Activated CD4-positive, alpha-beta T cell treated with anti-CD3 and anti-CD28 coated beads, Interleukin-2, amount 50 U/mL, for 16 hours (primary cell): ENCODE measurements at places on chromosomes 12 and 14.

DNA sequence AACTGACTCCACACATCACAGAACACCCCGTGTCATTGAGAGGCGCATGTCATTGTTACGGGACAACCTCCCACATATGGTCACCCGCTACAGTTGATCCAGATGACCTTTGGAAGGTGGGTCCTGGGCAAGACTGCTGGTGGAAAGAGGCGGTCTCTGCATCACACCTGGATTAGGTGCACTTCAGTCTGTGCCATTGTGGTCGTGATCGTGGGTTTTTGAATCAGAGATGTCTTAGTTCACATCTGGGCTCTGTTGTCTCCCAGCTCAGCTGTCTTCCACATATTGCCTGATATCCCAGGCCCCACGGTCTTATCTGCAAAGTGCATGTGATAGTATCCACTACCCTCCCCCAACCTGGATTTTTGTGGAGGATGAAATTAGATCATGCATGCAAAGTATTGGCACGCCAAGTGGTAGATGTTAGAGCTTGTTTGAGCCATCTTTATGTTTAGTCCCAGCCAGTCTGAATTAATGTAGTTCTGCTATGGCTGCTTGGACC, 208.7 kb upstream of the FOXN3 start:
- DNase-seq = no peak

DNA sequence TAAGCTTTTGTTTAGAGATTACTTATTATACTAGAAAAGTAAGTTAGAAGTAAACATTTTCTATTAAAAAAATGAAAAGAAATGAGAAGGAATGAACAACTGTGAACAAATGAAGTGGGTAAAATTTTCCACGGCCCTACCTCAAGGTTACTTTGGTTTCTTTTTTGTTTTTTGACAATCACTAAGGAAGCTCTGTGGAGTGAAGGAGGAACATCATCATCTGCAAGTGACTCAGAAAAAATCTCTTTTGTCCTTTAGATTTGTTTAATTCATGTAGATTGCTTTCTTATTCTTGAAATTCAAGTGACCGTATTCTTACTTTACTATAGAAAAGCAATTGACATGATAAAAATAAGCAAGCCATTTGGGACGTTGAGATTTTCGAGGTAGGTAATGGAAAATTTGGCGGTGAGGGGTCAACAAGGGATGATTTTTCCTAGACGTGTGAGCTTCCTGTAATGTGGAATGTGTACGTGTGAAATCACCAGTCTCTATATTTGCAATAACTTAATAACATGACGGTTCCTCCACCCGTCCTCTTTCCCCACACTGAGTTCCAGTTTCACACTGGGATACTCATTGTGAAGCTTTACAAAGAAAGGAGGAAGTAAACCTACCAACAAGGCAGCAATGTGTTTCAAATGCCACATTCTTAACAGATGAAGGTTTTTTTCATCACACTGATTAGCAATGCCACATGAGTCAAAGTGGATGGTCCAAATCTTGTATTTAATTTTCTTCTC, 62.3 kb upstream of the EGLN3 start:
- peak; percentile 18 for DNase-seq

GRCh38 chr12:76277480-76277879, 70.7 kb downstream of the BBS10 start:
- no peak for DNase-seq

GRCh38 chr14:50363714-50364111, 33.0 kb downstream of the CDKL1 start:
- peak; percentile 82 for DNase-seq

DNA sequence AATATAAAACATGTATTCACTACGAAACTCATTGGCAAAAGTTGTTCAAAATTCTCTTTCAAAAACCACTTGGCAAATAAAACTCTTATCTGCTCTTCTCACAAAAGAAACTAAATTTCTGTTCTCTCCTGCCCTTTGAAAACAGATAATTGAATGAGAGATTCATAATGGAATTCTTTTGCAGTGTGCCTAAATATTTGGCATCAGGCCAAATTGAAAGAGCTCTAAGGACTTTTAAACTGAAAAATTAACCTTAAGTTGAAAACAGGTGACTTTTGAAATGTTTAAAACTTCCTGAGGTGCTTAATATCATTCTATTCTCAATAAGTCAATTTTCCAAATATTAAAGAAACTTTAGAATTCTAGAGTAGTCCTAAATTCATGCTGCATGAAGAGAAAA, 136.4 kb downstream of the FSCB start:
- DNase-seq = no peak

DNA sequence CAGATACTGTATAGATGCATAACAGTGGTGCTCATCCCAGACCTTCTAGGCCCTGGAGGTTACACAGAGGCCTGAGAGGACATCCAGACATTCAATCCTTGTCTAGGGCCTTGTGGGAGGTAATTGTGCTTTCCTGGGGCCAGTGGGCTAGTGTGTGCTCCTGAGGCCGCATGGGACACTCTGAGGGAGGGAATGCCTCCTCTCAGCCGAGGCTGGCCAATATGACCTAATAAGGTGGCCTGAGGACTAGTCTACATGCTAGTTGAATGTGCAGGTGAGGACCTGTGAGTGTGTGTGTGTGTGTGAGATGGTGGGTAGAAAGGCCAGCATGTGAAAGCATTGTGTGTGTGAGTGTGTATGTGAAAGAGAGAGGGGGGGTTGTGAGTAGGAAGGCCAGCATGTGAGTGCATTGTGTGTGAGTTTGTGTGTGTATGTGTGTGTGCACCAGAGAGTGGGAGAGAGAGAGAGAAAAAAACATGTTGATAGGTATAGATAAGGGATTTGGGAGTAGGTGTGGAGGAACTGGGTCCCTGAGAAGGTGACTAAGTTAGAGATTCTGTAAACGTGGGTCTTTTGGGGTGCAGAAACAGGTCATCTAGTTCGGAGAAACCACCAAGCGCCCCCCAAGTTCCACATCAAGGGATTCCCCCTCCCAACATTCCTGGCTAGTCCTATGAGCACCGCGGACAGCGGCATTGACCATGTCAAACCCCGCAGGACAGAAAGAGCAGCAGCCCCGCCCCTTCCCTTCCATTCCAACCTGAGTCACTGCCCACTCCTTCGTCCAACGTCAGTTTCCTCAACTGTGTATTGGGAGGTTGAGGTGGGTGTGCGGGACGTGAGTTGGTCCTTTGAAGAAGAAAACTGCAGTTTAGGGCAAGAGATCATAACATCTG, 9.7 kb upstream of the KRT81 start:
- DNase-seq = no peak
